Activated CD4-positive, alpha-beta T cell treated with anti-CD3 and anti-CD28 coated beads for 4 hours (primary cell): ENCODE measurements at places on chromosomes 13 and 19.

DNA sequence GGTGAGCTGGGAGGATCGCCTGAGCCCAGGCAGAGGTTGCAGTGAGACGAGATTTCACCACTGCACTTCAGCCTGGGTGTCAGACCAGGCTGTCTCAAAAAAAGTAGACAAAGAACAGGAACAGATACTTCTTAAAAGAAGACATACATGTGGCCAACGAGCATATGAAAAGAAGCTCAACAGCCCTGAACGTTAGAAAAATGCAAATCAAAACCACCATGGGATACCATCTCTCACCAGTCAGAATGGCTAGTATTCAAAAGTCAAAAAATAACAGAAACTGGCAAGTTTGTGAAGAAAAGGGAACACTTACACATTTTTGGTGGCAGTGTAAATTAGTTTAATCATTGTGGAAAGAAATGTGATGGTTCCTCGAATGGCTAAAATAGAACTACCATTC, 3.0 kb upstream of the LGALS14 start:
- DNase-seq = no peak

GRCh38 chr19:19064098-19064722, 416 bp downstream of the SLC25A42 start:
- no peak for DNase-seq

- DNase-seq = no peak
These were observed 45.6 kb upstream of the C13orf42 start for GRCh38 chr13:51156648-51157047.

DNA sequence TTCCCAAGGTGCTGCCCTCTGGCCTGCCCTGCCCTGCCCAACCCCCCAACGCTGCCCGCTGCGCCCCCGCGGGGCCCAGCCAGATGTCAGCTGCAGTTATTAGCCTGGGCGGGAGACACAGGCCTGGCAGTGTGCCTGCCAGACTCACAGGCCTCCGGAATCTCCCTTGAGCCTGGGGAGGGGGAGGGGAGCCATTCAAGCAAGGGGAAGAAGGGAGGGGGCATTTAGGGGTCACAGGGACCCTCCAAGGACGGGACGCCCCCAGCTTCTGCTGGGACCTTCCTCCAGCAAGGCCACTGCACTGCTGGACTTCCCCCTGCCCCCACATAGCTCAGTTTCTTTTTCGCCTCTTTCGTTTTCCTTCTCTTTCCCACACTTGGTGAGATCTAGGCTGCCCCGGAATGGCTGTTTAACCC, 2.6 kb upstream of the JUNB start:
- DNase-seq = peak; percentile 39

- DNase-seq = no peak
These were observed 7.6 kb downstream of the ANKRD10 start for GRCh38 chr13:110907301-110907700.

DNA sequence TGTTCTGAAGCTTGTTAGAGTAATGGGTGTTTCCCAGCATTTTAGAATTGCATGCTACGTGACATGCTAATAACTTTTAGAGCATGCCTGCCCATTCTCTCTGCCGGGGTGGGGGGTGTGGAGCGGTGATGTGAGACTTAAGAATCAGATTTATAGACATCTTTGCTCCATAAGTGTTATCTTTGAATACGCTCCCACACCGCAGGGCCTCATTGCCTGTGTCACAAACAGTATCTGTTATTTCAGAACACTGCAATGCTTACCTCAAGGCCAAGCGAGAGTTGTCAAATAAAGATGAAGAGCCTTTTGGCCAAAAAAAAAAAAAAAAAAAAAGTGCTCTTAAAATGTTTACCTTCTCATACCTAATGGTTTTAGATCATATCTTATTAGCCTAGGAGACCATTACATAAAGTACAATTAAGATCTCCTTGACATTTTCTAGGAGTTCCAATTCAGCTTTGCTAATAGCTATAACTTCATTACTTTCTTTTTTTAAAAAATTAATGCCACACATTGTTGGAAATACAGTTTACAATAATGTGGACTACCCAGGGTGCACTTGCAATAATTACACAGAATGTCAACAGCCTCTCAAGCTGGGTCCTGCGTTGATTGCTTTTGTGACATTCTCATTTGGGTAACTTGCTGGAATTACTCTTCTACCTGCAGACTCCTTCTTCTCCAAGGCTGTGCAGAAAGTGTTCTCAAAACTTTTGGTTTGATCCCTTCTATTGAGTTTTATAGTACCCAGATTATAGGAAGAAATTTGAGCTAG, 525.3 kb downstream of the KLF12 start:
- DNase-seq = no peak

- DNase-seq = no peak
These were observed 1.5 kb upstream of the CGB7 start for GRCh38 chr19:49059053-49059452.

GRCh38 chr13:33205224-33205623, 80.3 kb downstream of the STARD13 start:
- no peak for DNase-seq

DNA sequence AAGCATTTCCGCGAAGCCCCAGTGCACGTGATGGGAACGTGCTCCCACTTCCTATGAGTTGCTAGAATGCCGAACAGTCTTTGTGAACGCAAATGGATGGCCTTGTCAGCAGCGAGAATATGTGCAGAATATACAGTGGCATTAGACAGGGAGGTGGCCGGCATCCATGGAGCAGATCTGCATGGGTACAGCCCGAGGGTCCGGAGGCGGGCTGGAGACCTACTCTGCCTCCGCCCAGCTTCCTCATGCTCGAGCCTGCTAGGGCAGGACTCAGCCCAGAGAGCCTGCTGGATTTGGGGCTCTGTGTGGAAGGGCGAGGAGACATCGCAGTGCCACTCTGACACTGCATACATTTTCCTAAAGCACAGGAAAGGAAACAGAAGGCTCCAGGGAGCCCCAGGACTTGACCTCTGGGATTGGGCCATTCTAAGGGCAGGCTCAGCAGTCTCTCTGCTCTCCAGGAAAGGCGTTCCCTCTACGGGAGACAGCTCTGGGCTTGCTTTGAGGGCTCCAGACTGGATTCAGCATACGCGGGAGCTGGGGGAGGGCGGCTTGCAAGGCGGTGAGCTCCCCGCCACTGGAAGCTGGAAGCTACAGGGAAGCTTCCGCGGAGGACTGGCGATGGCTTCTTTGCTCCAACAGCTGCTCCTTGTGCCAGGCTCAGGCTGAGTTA, 55.9 kb upstream of the UQCRFS1 start:
- DNase-seq = no peak

- DNase-seq = no peak
These were observed 3.0 kb downstream of the PROZ start for GRCh38 chr13:113161433-113161832.

- DNase-seq = no peak
These were observed 5.7 kb downstream of the MIDN start for GRCh38 chr19:1254081-1254527.

- DNase-seq = no peak
These were observed 36.4 kb downstream of the CCL25 start for GRCh38 chr19:8088752-8089663.

DNA sequence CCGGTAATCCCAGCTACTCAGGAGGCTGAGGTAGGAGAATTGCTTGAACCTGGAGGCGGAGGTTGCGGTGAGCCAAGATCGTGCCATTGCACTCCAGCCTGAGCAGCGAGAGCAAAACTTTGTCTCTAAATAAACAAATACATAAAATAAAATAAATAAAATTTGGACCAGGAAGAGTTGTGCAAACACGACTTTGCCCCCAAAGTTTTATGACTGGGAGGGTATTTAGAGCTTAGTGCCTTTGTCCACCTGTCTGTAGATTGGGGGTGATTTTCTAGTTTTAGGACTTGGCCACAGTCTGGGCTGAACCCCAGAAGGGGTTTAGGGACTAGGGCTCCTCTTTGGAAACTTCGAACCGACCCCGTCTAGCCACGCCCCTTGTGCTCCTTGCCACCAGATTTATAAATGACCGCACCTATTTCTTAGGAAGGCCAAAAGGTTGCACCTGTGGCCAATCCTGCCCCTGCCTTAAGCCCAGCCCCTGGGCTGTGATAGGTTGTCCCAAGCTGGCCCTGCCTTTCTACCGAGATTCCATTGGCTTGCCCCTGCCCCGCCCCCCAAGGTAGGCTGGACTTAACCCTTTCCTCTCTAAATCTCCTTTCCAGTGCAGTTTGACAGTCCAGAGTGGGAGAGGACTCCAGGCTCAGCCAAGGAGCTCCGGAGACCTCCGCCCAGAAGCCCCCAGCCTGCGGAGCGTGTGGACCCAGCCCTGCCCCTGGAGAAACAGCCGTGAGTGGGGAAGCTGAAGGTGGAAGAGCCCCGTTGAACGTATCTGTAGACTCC, 5.3 kb downstream of the SHD start:
- DNase-seq = no peak

DNA sequence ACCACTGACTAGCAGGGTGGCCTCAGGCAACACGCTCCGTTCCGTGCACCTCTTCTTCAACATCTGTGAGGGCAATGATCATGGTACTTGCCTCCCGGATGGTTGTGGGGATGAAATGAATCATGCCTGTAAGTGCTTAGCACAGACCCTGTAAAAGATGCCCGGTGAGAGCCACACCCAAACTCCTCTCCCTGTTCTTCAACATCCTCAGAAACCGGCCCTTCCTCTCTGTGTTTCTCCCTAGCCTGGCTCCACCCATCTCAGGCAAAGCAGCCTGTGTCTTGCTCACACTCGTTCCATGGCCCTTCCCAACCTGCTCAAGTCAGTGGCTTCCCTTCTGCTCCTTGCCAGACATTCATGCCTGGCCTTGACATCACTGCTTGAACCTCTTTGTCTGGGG, 5.8 kb upstream of the DMKN start:
- no peak for DNase-seq

DNA sequence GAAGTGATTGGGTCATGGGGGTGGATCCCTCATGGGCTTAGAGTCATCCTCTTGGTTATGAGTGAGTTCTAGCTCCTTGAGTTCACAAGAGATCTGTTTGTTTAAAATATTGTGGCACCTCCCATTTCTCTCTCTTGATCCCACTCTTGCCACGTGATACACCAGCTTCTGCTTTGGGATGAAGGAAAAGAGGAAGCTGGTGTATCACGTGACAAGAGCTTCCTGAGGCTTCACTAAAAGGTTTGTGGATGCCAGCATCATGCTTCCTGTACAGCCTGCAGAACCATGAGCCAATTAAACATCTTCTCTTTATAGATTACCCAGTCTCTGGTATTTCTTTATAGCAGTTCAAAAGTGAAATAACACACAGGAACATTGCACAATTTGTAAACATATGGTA, 352.5 kb upstream of the ATXN8OS start:
- no peak for DNase-seq

DNA sequence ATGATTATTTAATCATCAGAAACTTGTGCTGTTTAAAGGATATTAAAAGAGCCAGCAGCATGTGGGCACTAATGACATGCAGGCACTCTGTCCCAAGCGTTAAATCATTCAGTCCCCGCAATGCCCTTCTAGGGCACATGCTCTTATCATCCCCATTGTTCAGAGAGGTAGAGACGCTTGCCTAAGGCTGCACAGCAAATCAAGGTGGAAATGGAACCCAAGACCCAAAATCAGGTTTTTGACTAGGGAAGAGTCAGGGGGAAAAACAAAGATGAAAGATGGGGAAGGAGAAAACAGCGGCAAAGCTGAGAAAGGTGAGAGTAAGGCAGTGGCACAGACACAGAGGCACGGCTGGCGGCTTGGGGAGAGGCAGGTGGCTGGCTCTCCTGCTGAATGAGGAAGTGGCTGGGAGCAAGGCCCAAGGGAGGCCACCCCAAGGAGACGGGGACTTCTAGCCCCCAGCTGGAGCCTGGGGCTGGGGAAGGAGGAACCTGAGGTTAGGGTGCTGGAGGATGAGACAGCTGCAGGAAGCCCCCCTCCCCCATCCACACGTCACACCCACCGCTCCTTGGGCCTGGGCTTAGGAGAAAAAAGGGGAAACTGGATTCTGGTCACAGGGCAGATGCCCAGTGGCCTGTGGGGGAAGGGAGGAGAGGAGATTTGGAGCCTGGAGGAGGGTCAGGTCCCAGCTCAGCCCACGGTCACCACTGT, 1.0 kb upstream of the TYROBP start:
- DNase-seq = no peak

GRCh38 chr13:99861771-99862170, 109.8 kb downstream of the ZIC5 start:
- DNase-seq = no peak

DNA sequence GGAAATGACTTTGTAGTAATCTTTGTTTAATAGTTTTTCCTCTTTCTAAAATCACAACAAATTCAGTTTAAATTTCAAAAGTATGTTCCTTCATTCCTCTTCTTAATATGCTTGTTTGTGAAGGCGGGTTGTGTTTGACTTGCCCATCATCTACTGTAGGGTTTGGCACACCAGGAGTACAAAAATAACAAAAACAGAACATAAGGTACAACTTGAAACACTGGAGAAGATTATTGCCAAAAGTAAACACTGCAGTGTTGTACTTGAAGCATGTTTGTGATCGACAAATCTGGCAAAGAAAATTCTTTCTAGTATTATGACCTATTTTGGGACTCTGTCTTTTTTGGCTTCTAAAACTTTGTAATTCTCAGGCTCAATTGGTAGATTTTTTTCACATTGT, 518.6 kb downstream of the SLITRK5 start:
- no peak for DNase-seq

- DNase-seq = no peak
These were observed 10.8 kb downstream of the ZNF211 start for GRCh38 chr19:57643734-57644133.

- no peak for DNase-seq
These were observed 20.7 kb downstream of the CEBPG start for GRCh38 chr19:33394006-33394722.

DNA sequence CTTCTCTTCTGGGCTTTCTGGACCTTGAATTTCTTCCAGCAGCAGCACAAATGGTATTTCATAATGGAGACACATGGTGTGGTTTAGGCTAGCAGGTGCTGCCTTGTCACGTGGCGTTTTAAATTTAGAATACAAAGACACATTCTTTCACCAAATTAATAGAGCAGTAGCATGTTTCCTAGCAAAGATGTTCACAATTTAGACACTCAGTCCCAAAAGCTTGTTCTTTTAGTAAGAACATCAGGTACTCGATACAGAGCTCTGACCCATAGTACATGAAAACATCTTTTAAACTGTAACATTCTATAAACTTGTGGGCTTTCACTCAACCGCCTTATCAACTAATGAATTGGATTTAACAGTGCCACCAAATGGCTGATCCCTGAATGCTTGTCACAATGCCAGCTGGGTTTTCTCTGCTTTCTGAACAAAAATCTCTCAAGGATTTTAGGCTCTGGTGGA, 290.1 kb downstream of the DCLK1 start:
- DNase-seq = no peak

GRCh38 chr19:14614099-14614412, 31.2 kb downstream of the CLEC17A start:
- DNase-seq = no peak

DNA sequence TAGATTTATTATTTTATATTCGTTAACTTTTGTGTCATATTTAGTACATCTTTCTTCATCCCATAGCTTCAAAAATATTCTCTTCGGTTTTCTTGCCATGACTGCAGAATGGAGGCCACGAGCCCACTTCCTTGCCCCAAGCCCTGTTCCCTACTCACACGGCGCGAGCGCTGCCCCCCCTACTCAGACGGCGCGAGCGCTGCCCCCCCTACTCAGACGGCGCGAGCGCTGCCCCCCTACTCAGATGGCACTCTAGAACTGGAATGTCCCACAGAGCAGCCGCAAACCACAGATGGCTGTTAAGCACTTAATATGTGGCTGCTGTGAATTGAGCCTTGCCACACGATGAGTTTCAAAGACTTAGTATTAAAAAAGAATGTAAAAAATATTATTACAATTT, 102.2 kb upstream of the PEG3 start:
- peak; percentile 9 for DNase-seq
